ENCODE measurements at places on chromosomes 7 and 10.

DNA sequence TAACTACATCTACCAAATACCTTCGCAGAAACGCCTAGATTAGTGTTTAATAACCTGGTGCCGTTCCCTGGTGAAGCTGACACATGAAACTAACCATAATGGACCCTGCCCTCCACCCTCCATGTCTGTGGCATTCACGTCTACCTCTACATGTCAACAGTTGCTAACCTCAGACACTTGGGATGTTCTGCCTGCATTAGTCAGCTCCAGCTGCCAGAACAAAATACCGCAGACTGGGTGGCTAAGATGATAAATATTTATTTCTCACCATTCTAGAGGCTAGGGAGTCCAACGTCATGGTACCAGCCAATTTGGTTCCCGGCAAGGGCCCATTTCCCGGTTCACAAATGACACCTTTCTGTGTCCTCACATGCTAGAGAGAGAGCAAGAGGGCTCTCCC lies 118.5 kb upstream of the CHST15 start:
- DNase-seq: no peak

- no peak for DNase-seq
These were observed 48.7 kb downstream of the ARMC3 start for GRCh38 chr10:22976534-22976933.

GRCh38 chr10:33734393-33735155 lies 400.1 kb upstream of the NRP1 start:
- DNase-seq: no peak

GRCh38 chr10:126504063-126504760 lies 115.9 kb upstream of the ADAM12 start:
- no peak for DNase-seq

DNA sequence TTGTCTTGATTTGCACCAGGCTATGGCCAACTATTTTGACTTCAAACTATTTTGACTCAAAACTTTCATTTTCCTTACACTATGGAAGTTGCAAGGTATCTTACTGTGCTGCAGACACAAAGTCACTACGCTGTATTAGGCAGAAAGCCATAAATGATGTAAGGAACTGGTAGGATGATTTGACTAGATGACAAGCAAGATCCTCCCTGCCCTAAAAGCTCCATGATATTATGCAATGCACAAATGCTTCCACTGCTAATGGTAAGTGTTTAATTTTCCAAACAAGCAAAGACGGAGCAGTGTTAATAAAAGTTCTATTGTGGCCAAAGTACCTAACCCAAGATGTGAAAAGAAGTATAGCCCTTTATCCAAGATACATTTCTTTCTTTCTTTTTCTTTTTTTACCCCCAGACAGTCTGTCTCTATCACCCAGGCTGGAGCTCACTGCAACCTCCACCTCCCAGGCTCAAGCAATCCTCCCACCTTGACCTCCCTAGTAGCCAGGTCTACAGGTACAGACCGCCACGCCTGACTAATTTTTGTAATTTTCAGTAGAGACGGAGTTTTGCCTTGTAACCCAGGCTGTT lies 98.2 kb downstream of the ANK3 start:
- DNase-seq: no peak

GRCh38 chr10:127937915-127938463 lies 31.1 kb downstream of the PTPRE start:
- no peak for DNase-seq

DNA sequence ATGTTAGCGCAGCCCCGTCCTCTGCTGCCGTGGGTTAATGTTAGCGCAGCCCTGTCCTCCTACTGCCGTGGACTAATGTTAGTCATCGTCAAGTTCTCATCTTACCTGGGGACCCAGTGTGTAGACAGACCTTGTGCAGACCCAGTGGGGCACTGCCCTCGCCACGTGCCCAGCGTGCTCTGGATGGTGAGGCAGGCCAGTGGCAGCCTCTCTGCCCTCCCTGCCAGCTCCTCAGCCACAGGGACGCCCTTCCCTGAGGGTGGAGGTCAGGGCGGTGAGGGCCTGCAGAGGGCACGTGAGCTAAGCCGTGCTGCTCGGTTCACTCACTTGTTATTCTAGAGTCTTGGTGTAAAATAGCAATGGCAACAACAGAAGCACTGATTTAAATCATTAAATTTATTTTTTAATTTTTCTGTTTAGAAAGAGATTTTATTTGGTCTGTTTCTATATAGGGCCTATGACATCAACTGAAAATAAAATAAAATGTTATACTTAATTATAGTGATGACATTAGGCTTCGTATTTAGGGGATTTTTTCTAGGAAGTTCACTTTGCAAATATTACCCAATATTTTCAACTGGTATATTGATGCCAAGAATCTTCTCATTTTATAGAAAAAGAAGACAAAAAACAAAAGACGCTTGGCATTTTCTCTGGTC lies 48.4 kb downstream of the NKX6-2 start:
- no peak for DNase-seq

DNA sequence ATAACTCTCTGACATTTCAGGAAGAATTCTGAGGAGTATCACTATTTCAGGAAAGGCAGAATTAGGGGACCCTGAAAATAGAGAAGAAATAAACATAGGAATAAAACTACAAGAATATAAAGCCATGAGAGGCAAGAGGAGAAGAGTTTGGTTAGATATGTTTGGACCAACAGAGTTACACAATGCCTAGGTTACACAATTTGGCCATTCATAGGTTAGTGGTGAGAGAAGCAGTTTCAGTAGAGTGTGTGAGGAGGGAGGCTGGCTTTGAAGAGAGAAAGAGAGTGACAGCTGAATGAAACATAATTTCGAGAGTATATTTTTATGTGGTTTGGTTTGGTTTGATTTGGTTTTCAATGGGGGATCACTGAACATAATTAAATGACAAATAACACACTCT lies 783.2 kb upstream of the LRRN3 start:
- DNase-seq: no peak

GRCh38 chr7:4709187-4709586 lies 27.1 kb downstream of the FOXK1 start:
- no peak for DNase-seq

DNA sequence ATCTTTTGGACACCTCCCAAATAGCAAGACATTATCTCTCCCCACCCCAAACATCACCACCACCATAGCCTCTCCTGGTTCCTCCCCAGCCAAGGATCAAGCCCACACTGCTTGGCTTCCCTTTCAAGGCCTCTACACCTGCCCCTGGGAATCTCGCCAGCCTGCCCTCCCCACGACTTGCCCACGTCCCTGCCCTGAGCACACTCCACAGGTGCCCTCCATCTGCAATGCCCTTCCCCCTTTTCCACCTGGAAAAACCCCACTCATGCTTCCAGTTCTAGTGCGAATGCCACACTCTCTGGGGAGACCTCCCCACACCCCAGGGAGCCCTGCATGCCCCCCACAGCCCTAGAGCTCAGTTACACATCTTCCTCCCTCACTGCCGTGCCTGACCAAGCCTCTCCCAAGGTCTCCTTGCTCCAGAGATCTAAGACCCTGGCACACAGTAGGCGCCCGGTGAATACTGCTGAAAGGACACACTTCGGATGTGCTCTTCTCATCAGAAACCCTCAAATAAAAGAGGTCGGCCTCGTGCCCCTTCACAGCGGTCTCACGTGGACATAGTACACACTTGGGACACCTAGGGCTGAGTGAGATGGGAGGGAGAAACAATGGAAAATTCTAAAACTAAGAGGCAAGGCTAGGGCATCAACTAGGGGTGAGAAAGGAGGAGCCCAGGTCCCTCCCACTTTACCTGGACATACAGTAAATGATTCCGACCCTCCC lies 91.4 kb downstream of the DLG5 start:
- DNase-seq: no peak

DNA sequence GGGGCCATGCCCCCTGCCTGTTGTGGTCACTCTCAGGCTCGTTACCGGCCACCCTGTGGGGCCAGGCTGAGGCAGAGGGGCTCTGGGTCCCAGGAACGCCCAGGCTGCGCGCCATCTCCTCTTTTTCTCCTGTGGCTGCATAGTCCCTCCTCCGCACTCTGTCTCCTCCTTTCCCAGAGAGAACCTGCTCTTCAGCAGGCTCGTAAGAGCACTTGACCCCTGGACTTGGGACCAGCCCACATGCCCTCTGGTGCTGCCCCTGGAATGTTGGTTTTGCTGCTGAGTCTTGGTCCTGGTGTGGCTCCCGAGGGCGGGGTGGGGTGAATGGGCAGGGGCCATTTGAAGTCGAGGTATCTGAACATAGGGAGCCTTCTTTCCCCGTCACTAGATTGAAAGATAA lies 6.6 kb upstream of the BHLHA15 start:
- no peak for DNase-seq

DNA sequence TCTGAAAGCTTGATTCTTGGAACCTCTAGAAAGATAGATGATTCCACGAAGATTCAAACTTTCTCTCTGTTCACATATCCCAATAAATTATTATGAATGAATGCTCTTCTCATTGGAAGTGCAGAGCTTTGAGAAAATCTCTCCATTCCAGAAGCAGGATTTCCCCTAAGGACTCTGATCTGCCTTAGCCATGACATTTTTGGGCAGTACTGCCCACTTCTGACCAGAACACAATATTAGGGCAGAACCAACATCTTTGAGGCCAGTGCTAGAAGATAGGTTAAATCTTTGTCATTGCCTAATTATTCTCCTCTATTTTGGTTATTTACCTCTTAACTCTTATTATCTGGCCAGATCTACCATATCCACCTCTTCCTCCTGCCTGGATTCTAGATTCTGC lies 49.9 kb downstream of the ARMC3 start:
- no peak for DNase-seq

DNA sequence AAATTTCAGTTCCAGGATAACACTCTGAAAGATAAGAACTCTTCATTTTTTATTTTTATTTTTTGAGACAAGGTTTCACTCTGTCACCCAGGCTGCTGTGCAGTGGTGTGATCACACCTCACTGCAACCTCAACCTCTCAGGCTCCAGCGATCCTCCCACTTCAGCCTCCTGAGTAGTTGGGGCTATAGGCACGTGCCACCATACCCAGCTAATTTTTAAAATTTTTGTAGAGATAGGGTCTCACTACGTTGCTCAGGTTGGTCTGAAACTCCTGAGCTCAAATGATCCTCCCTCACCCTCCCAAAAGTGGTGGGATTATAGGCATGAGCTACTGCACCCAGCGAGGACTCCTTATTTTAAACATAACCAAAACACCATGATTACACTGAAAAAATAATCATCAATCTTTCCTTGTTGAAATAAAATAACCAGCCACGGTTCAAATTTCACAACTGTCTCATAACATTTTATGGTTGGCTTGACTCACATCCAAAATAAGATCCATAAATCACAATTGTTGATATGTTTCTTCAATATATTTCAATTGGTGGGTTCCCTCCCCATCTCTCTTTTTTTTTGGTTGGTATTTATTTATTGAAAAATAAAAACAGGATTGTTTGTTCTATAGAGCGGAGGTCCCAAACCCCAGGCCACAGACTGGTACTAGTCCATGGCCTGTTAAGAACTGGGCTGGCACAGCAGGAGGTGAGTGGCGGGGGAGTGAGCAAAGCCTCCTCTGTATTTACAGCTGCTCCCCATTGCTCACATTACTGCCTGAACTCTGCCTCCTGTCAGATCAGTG lies 60.1 kb upstream of the FAM171A1 start:
- DNase-seq: no peak

DNA sequence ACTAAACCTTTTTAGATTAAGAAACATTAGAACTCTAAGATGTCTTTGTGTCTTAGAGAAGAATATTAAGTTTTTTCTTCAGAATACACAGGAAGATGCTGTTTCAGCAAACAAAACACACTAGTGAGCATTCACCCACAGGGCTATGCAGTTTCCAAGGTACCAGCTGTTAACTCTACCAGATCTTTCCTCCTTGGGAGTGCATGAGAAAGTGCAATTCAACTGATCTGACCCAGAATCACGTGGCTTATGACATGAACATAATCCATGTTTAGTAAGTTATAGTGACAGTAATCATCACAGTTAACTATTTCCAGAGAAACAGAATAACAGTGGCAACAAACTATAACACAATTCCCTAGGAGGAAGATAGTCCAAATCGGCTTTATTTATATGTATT lies 270.7 kb downstream of the CACNA2D1 start:
- no peak for DNase-seq

- no peak for DNase-seq
These were observed 32.9 kb upstream of the ZC3HAV1L start for GRCh38 chr7:139068544-139069399.

GRCh38 chr10:35927990-35928488 lies 285.9 kb upstream of the FZD8 start:
- no peak for DNase-seq

GRCh38 chr7:28018446-28018845 lies 162.1 kb downstream of the JAZF1 start:
- no peak for DNase-seq

Data from stimulated activated CD8-positive, alpha-beta memory T cell treated with anti-CD3 and anti-CD28 coated beads, Interleukin-15, amount 100 ng/mL, for 1 hour (primary cell).